ENCODE measurements at places on chromosomes 6 and 20.
A peak's percentile ranks its signal among the peaks of the same experiment; 100 is the strongest.

- peak; percentile 33 for DNase-seq
Observed at GRCh38 chr6:12233693-12234571, 56.2 kb upstream of the EDN1 start.

DNA sequence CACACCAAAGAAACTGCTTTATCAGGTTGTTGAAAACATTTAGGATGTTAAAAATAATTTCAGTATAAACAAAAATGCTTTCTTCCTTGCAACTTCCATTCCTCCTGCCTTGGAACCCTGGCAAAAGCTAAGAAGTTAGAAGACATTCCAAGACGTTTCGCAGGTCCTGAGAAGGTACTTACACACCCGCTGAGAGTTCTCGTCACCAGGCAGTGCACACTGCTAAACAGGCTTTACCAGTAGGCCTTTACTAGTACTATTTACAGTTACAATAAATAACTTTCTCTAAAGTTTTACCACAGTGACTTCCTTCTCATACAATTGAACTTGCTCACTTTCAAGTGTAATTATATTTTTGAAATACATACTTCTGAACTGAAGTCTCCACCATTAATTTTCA, 81.4 kb upstream of the RPS6KA2 start:
- no peak for DNase-seq

DNA sequence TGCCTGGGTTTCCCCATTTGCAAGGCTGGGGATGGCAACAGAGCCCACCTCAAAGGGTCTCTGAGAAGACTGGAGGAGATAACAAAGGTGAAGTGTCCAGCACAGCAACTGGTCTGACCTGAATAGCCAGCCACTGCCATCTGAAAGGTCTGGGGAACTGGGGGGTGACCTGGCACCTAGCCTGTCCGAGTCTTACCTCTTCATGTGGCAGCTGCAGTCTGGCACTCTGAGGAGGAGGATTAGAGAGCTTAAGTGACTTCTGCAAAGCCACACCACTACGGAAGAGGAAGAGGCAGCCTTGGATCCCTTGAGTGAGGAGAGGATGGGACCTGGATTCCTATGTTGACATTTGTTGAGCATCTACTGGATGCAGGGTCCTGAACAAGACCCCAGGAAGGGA, 22.2 kb downstream of the C20orf203 start:
- no peak for DNase-seq

GRCh38 chr6:43019152-43019551, 2.3 kb upstream of the RRP36 start:
- no peak for DNase-seq

DNA sequence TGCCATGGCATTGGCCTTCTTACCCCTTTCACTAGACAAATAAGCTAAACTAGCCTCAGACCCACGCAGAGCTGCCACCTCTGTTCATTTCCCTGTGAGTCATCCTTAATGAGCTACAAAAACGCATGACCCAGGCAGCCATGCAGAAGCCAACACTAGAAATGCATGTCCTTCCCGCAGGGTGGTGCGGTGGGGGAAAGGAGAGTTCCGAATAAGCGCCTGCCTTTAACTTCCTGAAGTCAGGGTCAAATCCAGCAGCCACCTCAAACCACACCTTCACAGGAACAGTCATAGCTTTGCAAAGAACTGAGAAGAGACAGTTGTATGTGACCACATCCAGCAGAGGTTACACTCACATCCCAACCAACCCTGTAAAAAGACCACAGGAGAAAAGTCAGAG, 40.4 kb downstream of the IRF4 start:
- no peak for DNase-seq

- DNase-seq, result no peak
Observed at GRCh38 chr6:142378138-142378875, 76.5 kb downstream of the ADGRG6 start.

- DNase-seq, result no peak
Observed at GRCh38 chr6:148979014-148979901, 232.4 kb downstream of the UST start.

- DNase-seq, result no peak
Observed at GRCh38 chr6:148398244-148398643, 55.6 kb downstream of the SASH1 start.

DNA sequence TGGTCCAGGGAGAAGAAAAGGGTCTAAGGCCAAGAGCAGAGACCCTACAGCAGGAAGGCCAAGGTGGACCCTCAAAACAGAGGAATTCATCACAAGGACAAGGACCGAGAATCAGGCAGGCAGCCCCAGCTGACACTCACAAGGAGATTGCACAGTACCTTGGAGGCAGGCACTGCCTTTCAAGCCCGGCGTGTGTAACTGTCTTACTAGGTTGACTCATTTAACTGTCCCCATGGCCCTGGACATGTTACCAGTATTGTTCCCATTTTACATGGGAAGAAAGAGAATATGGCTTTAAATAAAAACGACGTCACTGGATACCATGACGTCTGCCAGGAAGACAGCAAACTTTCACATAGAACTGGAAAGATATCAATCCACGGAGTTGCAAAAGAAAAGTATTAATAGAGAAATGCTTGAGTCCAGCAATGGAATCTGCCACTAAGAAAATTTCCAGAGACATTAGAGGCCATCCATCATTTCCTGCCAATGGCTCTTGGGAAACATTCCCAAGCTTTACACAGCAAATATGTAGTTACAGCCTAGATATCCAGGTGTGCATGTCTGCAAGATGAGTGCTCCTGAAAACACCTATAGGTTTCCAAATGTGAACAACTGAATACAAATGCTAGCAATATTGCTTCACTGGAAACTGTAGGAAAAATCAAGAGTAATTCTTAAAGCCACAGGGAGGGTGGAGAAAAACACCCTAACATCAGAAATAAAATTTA, 111.5 kb upstream of the RPS6KA2 start:
- no peak for DNase-seq

GRCh38 chr6:24777227-24777626, 2.5 kb downstream of the GMNN start:
- DNase-seq, result no peak

GRCh38 chr6:156801712-156802111, 24.5 kb downstream of the ARID1B start:
- DNase-seq, result no peak

- DNase-seq, result no peak
Observed at GRCh38 chr6:149079911-149080491, 237.5 kb upstream of the TAB2 start.

DNA sequence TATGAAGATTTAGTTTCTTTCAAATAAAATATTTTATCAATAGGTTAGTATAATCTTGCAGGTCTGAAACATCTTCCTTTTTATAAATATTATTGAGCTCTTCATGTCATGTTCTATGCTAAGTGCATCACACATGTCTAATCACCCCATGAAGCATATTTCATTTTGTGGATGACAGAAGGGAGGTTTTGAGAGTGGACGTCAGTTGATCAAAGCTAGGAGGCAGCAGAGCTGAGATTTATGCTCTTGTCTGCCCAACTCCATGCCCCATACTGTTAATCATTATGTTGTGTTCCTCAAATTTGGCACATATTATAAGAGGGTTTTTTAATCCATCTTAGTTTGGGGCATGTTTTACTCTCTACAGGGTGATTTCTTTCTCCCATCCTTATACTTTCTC, 22.7 kb downstream of the DSE start:
- DNase-seq, result no peak

DNA sequence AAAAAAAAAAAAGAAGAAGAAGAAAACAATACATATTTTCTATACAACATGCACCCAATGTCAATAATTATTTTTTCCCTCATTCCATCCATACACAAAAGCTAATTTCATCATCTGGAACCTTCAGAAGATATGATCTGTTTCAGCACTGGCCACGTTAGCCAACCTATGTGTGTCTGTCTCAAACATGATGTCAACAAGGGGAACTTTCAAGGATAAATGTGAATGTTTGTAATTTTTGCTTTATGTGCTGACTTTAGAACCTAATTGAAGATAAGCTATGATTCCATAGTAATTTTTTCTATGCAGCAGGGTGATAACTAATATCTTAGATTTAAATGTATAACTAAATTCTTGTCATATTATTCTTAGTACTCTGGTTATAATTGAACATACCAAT, 37.9 kb downstream of the IPCEF1 start:
- DNase-seq, result no peak

GRCh38 chr6:156616495-156616894, 160.7 kb upstream of the ARID1B start:
- DNase-seq, result no peak

DNA sequence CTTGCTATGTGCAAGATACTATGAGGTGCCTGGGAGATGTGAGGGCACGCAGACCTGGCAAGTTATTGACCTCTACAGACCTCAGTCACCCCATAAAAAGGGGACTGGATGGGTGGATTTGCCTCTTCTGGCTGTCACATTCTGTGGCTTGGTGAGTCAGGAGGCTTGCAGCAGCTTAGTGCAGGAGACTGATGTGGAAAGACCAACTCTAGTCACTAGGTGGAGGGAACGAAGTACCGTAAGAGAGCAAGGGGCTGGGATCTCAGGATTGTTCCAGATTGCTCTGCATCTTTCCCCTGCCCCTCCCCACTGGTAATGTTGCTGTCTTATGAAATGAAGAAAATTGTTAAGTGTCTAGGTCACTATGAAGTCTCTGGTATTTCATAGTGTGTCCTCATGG, 3.3 kb downstream of the MAPRE1 start:
- DNase-seq, result no peak

- DNase-seq, result no peak
Observed at GRCh38 chr6:127586372-127586771, 9.4 kb downstream of the C6orf58 start.

DNA sequence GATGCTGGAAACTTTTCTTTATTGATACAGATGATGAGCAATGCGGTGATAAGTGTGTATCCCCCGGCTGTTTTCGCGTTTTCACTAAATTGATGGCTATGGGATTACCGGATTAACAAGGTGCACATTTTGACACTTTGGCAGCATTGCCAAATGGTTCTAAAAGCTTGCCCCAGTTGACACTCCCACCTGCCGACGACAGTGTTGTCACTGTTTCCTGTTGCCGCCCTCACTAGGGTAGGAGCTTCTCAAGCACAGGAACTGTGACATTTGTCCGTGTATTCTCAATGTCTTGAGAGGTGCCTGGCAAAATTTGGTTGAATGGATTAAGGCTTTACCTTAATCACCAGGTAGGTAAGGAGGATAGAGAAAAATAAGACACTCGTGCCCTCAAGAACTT, 9.8 kb upstream of the MAPK13 start:
- peak; percentile 71 for DNase-seq

GRCh38 chr20:47231382-47232039, 125.0 kb downstream of the ZMYND8 start:
- no peak for DNase-seq

- DNase-seq, result no peak
Observed at GRCh38 chr6:144131248-144131709, 19.0 kb upstream of the STX11 start.
